ENCODE measurements at places on chromosomes 7 and 10. TPM values are rescaled to one million over a fixed set of nuclear protein-coding genes. Genes with fewer than 3 reads are reported as not detected.

GRCh38 chr7:73452999-73453635, 19.5 kb downstream of the FZD9 start:
- H3K27me3 ChIP-seq, result no peaks in the 10 kb centered on the region
- H3K4me1 ChIP-seq, result no peaks in the 10 kb centered on the region
- peaks cover 3% of the 10 kb centered on the region for H3K36me3 ChIP-seq
- DNase-seq, result no peak
- no peak overlapping the region for H3K4me3 ChIP-seq

- H3K36me3 ChIP-seq, result no peaks in the 10 kb centered on the region
- H3K27me3 ChIP-seq, result no peaks in the 10 kb centered on the region
- H3K4me3 ChIP-seq, result no peak overlapping the region
- no peak overlapping the region for H3K27ac ChIP-seq
- no peak for DNase-seq
- H3K4me1 ChIP-seq, result no peaks in the 10 kb centered on the region
Observed at GRCh38 chr7:40876601-40877000, 741.8 kb downstream of the SUGCT start.

- no peak overlapping the region for H3K4me3 ChIP-seq
- H3K27me3 ChIP-seq, result peaks cover 9% of the 10 kb centered on the region
- no peak overlapping the region for H3K27ac ChIP-seq
Observed at GRCh38 chr10:93999401-93999851, 5.7 kb downstream of the PLCE1 start.

GNG11 gene
- 0.56 TPM for total RNA-seq

GRCh38 chr7:36203071-36203790, 50.2 kb downstream of the EEPD1 start:
- no peak overlapping the region for H3K27ac ChIP-seq
- H3K4me1 ChIP-seq, result peaks cover 45% of the 10 kb centered on the region
- H3K4me3 ChIP-seq, result no peak overlapping the region
- no peaks in the 10 kb centered on the region for H3K36me3 ChIP-seq
- H3K27me3 ChIP-seq, result peaks cover 7% of the 10 kb centered on the region

DNA sequence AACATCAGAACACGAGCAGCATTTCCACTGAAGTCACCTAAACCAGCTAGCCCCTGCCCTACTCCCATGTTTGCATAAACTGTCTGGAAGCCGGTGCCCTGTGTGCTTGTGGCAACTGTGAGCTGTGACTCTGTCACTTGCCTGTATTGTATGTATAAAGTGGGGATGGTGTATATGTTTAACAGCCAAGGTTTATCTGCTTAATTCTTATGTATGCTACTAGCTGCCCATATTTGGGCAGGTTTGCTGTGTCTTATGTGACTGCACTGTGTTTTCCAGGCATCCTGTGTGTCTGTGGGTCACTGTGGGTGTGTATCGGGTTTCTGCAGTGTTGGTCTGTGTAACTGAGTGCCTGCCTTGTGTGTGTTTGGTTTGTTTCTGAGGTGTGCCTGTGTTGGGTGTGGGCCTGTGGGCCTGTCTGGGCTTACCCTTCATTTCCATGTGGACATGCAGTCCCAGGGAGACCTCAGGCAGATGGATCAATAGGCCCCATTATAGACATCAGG, 9.3 kb downstream of the LBX1 start:
- no peak overlapping the region for H3K4me3 ChIP-seq
- H3K27me3 ChIP-seq, result peaks cover 40% of the 10 kb centered on the region
- H3K36me3 ChIP-seq, result peaks cover 3% of the 10 kb centered on the region
- H3K27ac ChIP-seq, result no peak overlapping the region
- H3K4me1 ChIP-seq, result peaks cover 11% of the 10 kb centered on the region

BAIAP2L1 gene
- total RNA-seq, result 0.66 TPM

GRCh38 chr7:25249772-25250171, 21.5 kb upstream of the NPVF start:
- H3K27me3 ChIP-seq, result no peaks in the 10 kb centered on the region
- no peak for DNase-seq
- no peaks in the 10 kb centered on the region for H3K36me3 ChIP-seq
- no peaks in the 10 kb centered on the region for H3K4me1 ChIP-seq

DNA sequence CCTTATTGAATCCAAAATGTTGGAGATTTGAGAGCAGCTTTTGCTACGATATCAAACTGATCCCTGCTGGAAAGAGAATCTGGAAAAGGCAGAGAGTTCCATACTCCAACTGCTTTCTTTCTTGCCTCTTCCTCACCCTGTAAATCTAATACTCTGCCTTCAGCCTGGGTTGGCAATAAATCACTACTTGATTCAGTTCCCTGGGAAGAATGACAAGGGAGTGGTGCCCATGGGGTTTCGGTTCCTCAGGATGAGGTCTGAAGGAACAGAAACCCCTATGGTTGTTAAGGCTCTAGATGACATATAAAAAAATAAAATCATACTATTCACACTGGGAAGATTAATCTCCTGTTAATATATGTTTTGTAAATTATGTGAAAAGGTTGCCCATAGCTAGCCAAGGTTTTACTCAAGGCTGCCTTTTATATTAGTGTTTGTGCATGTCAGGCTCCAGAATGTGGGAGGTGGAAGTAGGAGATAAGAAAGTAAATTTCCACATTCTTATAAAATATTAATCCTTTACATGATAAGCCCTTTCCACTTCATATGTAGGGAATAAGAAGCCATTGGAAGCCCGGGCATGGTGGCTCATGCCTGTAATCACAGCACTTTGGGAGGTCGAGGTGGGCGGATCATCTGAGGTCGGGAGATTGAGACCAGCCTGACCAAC, 106.2 kb upstream of the CACNA2D1 start:
- no peak for DNase-seq
- H3K4me3 ChIP-seq, result no peak overlapping the region
- H3K4me1 ChIP-seq, result peaks cover 2% of the 10 kb centered on the region
- H3K27me3 ChIP-seq, result no peaks in the 10 kb centered on the region

NKX6-2 gene
- 6.2 TPM for total RNA-seq

DNA sequence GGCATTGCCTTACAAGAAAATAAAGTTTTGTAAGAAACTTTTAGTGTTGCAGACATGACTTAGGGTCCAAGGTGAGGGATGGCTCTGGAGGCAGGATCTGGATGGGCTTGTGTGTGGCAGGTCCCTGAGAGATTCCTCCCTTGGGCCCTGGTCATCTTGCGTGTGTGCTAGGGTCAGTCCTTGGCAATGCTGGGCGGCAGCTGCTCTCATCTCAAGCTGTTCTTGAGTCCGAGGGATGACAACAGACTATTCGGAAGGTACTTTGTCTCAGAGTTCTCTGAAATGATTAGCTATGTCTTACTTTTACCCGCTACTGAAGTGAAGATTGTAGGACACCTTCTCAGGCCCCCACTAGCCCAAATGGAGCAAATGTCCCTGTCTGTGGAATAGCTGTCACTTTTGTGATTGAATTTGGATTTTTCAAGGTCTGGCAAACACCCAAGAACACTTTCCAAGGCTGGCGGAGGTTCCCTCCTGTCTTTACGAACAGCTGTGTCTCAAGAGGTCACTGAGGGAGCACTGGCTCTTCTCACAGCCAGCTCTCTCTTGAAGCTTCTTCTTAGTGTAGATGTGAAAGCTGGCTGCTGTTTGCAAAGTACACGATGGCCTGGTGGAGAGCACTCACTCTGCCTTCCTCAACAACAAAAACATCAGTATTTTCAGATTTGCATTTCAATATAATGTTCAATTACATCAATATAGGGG, 253.6 kb downstream of the STK31 start:
- peaks cover 7% of the 10 kb centered on the region for H3K4me1 ChIP-seq
- H3K27me3 ChIP-seq, result no peaks in the 10 kb centered on the region
- H3K4me3 ChIP-seq, result no peak overlapping the region
- DNase-seq, result no peak
- H3K36me3 ChIP-seq, result peaks cover 4% of the 10 kb centered on the region

AGR3 gene
- not detected for total RNA-seq

GRCh38 chr10:36943544-36943943, 181.9 kb upstream of the ANKRD30A start:
- DNase-seq, result peak; percentile 29
- peaks cover 4% of the 10 kb centered on the region for H3K27me3 ChIP-seq
- H3K4me3 ChIP-seq, result peak overlapping the region; percentile 32
- H3K36me3 ChIP-seq, result no peaks in the 10 kb centered on the region
- no peaks in the 10 kb centered on the region for H3K4me1 ChIP-seq
- H3K27ac ChIP-seq, result no peak overlapping the region

DNA sequence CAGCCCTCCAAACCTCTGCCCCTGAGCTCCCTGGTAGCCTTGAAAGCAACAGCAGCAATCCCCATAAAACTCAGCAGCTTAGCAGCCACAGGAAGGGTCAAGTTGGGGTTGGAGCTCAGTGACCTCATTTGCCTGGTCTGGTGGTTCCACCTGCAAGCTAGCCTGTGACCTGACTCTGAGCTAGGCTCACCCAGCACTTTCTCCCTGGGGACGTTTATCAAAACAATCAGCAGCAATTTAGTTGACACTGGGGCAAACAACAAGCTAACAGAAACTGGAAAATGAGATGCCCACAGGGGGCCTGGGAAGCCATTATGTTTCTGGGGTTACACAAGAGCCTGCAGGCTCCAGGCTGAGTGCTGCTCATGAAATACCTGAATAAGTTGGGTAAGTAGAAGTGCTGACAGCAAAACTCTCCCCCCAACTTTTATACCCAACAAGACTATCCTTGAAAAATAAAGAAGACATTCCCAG, 22.4 kb upstream of the CRYGN start:
- DNase-seq, result no peak
- no peaks in the 10 kb centered on the region for H3K27me3 ChIP-seq
- peak overlapping the region; percentile 38 for H3K27ac ChIP-seq
- H3K36me3 ChIP-seq, result peaks cover 24% of the 10 kb centered on the region

DNA sequence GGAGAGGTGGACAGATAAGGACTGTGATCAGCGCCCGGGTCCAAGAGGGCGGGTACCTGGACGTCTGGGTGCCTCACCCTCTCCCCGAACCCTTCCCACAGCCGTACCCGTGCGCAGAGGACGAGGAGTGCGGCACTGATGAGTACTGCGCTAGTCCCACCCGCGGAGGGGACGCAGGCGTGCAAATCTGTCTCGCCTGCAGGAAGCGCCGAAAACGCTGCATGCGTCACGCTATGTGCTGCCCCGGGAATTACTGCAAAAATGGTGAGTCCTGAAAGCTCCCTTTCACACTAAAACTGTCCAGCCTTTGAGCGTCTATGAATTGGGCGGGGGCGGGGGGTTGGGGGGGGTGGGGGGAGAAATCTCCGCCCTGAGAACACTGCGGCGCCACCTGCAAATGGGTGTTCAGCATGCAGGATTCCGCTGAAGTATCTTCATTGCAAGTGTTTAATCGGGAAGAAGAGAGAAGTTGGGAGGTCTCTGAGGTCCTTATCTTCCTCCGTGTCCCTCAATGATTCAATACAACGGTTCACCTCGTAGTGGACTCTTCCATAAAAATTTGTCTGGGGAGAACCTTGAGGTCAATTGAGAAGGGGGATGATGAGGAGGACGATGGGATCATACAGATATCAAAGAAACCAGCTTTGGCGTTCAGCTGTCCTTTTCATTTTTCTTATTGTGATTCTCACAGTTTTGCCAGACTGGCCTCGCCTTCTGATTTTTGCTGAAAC, 906 bp downstream of the DKK1 start:
- peak; percentile 30 for DNase-seq
- H3K4me3 ChIP-seq, result peak overlapping the region; percentile 94
- peaks cover 6% of the 10 kb centered on the region for H3K4me1 ChIP-seq
- H3K27ac ChIP-seq, result no peak overlapping the region

DNA sequence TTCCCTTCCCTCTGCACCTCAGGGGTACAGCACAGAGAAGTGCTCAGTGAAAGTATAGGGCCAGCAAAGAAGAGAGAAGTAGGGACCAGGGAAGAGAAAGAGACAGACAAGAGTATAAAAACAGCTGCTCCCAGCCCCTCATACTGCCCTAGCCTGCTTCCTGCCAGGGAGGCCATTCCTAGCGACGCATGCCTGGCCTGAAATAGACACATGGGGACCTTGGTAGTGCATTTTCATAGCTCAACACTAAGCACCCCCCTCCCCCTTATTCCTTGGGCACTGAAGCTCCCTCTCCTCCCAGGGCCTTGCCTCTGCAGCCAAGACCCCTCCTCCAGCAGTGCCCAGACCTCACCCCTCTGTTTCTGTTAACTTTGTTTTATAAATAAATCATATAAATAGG, 64.7 kb downstream of the ZMIZ1 start:
- peaks cover 57% of the 10 kb centered on the region for H3K4me1 ChIP-seq
- H3K27ac ChIP-seq, result peak overlapping the region; percentile 93
- peaks cover 16% of the 10 kb centered on the region for H3K27me3 ChIP-seq
- DNase-seq, result no peak

TMEM176B gene
- 0.44 TPM for total RNA-seq

LIPA gene
- 22.0 TPM for total RNA-seq

DNA sequence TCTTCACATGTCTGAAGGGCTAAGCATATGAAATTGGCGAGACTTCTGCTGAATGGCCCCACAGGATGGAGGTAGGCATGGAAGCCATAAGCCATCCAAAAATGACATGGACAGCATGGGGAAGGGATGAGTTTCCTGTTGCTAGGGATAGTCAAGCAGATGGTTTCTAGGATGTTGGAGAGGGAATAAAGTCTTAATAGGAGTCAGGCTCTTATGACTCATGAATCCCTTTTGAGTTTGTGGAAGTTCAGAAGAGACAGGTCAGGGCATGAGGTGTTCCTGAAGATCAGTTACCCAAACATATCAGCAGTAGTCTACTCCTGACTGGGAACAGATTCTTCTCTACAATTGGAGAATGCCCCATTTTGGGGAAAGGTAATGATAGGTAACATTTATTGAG, 243.9 kb downstream of the REEP3 start:
- no peak overlapping the region for H3K27ac ChIP-seq
- no peak overlapping the region for H3K4me3 ChIP-seq
- H3K27me3 ChIP-seq, result no peaks in the 10 kb centered on the region
- peaks cover 6% of the 10 kb centered on the region for H3K4me1 ChIP-seq

OPN4 gene
- not detected for total RNA-seq

GRCh38 chr10:119834188-119834587, 38.5 kb downstream of the MCMBP start:
- DNase-seq, result no peak
- H3K4me1 ChIP-seq, result peaks cover under 1% of the 10 kb centered on the region
- H3K27ac ChIP-seq, result no peak overlapping the region
- no peaks in the 10 kb centered on the region for H3K36me3 ChIP-seq
- H3K4me3 ChIP-seq, result no peak overlapping the region

- H3K36me3 ChIP-seq, result no peaks in the 10 kb centered on the region
- H3K4me3 ChIP-seq, result no peak overlapping the region
- peaks cover 11% of the 10 kb centered on the region for H3K4me1 ChIP-seq
- H3K27me3 ChIP-seq, result no peaks in the 10 kb centered on the region
Observed at GRCh38 chr7:17042211-17042610, 160.4 kb upstream of the AGR3 start.

DNA sequence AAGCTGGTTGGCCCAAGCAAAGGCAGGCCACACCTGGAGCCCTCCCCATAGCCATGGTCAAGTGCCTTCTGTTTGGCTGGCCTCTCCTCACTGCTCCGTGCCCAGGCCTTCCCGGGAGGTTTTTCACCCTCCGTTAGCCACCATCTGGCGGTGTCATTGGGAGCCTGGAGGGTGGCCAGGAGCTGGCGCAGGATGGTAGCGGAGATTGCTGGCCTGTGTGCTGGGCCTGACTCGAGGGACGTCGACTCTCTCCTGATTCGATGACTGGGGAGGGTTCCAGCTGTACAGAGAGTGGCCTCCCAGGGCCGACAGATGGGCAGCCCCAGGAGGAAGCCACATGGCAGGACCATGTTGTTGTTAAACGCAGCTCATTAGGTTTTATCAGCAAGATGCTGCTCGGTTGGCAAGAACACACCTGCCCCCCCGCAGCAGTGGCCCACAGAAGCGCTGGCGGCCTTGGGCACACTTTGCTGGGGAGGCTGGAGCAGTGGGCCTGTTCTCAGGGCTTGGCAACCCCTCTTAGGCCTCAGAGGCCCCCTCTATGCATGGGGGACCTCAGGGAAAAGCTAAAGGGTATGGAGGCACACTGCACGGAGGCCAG, 64.0 kb upstream of the CACUL1 start:
- peaks cover 10% of the 10 kb centered on the region for H3K27me3 ChIP-seq
- peak overlapping the region; percentile 57 for H3K4me3 ChIP-seq
- H3K27ac ChIP-seq, result peak overlapping the region; percentile 93

Measured in glutamatergic neuron (in vitro differentiated cells).